ENCODE measurements at places on chromosomes 7 and 10. TPM values are rescaled to one million over a fixed set of nuclear protein-coding genes. Genes with fewer than 3 reads are reported as not detected.
A peak's percentile ranks its signal among the peaks of the same experiment; 100 is the strongest.

DNA sequence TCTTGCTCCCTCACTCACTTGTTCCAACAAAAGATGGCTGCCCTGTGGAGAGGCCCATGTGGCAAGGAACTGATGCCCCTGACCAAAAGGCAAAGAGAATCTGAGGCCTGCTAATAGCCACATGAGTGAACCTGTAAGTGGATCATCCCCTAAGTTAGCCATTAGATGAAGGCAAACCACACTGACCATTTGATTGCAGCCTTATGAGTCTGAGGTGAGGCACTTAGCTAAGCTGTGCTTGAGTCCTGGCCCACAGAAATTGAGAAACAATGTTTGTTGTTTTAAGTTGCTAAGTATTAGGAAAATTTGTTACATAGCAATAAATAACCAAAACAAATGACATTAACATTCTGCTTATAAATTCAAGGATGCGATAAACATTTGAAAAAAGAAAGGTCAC is 100.1 kb upstream of the BET1 start:
- no peak overlapping the region for H3K27ac ChIP-seq
- DNase-seq, result no peak
- no peaks in the 10 kb centered on the region for H3K4me1 ChIP-seq
- peaks cover 8% of the 10 kb centered on the region for H3K36me3 ChIP-seq
- no peaks in the 10 kb centered on the region for H3K27me3 ChIP-seq

- peaks cover 38% of the 10 kb centered on the region for H3K4me1 ChIP-seq
- H3K27ac ChIP-seq, result peak overlapping the region; percentile 88
- H3K27me3 ChIP-seq, result no peaks in the 10 kb centered on the region
- H3K36me3 ChIP-seq, result no peaks in the 10 kb centered on the region
- peak; percentile 57 for DNase-seq
These were observed 312.0 kb downstream of the RNLS start for GRCh38 chr10:88270871-88271713.

DNA sequence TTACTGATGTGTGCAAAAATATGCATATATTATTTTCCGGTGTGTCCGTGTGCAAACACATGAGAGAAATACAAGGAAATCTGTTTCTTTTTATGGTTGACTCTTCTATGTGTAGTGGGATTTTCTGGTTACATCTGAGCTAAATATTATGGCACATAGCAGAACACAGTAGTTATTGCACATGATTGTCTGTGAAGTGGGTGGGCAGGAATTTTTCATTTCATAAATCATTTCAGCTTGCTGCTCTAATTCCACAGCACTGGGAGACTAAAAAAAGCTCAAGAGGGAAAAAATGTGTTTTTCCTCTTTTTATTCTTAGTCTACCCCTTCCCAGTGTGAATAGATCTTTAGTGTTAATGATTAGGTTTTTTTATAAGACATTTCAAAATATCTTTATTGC is 197.9 kb downstream of the MBL2 start:
- peaks cover 44% of the 10 kb centered on the region for H3K4me1 ChIP-seq
- H3K36me3 ChIP-seq, result peaks cover 5% of the 10 kb centered on the region
- no peak for DNase-seq
- H3K27ac ChIP-seq, result no peak overlapping the region
- H3K27me3 ChIP-seq, result no peaks in the 10 kb centered on the region
- H3K4me3 ChIP-seq, result no peak overlapping the region

DNA sequence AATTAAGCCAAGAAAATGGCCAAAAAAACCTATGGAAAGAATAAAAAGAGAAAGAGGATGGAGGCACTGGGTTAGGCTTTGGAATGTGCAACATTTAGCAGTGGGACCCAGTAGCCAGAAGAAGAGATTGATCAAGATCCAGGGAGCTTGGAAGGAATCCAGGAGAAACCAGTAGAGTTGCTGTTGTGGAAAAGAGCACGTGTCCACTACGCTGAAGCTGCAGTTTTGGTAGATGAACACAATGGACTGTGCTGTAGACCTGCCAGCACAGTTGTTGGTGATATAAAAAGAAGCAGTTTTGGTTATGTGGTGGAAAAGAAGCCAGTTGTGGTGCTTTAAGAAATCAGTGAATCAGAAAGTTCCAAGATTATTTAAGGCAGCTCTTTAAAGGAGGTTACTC is 802.2 kb upstream of the POM121L12 start:
- H3K36me3 ChIP-seq, result no peaks in the 10 kb centered on the region
- H3K27ac ChIP-seq, result no peak overlapping the region
- 0 out of 2 replicates have a peak, but pooled peaks cover 2% of the 10 kb centered on the region for H3K27me3 ChIP-seq
- no peak overlapping the region for H3K4me3 ChIP-seq
- no peaks in the 10 kb centered on the region for H3K4me1 ChIP-seq
- no peak for DNase-seq

- H3K27me3 ChIP-seq, result peaks cover 19% of the 10 kb centered on the region
- H3K4me1 ChIP-seq, result peaks cover 8% of the 10 kb centered on the region
- no peak overlapping the region for H3K4me3 ChIP-seq
These were observed 114.0 kb downstream of the WDR37 start for GRCh38 chr10:1169981-1170866.

- H3K4me1 ChIP-seq, result no peaks in the 10 kb centered on the region
- H3K27ac ChIP-seq, result no peak overlapping the region
- no peaks in the 10 kb centered on the region for H3K36me3 ChIP-seq
- DNase-seq, result no peak
These were observed 101.6 kb downstream of the SORBS1 start for GRCh38 chr10:95459446-95460045.

DNA sequence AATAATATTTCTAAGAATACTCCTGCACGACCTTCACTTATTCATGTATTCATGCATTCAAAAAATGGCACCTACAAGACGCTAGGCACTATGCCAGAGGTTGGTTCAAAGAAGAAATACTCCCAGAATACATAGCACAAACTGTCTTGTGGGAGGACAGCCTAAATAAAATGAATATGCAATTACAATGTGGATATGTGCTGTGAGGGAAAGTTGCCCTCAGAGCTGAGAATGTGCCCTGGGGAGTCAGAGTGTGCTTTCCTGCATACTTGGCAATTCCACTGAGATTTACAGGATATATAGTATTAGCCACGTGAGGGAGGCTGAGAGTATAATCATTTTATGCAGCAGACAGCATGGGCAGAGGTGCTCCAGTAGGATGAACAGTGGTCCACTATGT is 872.9 kb downstream of the GRID1 start:
- H3K36me3 ChIP-seq, result no peaks in the 10 kb centered on the region
- H3K4me3 ChIP-seq, result no peak overlapping the region
- H3K27ac ChIP-seq, result no peak overlapping the region
- no peaks in the 10 kb centered on the region for H3K27me3 ChIP-seq
- no peak for DNase-seq
- H3K4me1 ChIP-seq, result no peaks in the 10 kb centered on the region

GRCh38 chr10:71009126-71009525 is 120.8 kb upstream of the PCBD1 start:
- no peak overlapping the region for H3K4me3 ChIP-seq
- no peak overlapping the region for H3K27ac ChIP-seq
- no peak for DNase-seq
- H3K4me1 ChIP-seq, result no peaks in the 10 kb centered on the region
- no peaks in the 10 kb centered on the region for H3K36me3 ChIP-seq

- H3K4me3 ChIP-seq, result no peak overlapping the region
- DNase-seq, result peak; percentile 37
- peaks cover 13% of the 10 kb centered on the region for H3K4me1 ChIP-seq
- H3K27ac ChIP-seq, result peak overlapping the region; percentile 36
- no peaks in the 10 kb centered on the region for H3K27me3 ChIP-seq
These were observed 18.8 kb downstream of the CDC123 start for GRCh38 chr10:12214763-12215218.

- H3K36me3 ChIP-seq, result peaks cover 5% of the 10 kb centered on the region
- H3K27ac ChIP-seq, result no peak overlapping the region
- DNase-seq, result peak; percentile 6
- H3K27me3 ChIP-seq, result peaks cover 1% of the 10 kb centered on the region
- peaks cover 34% of the 10 kb centered on the region for H3K4me1 ChIP-seq
These were observed 31.5 kb downstream of the TCF7L2 start for GRCh38 chr10:112981553-112981952.

DNA sequence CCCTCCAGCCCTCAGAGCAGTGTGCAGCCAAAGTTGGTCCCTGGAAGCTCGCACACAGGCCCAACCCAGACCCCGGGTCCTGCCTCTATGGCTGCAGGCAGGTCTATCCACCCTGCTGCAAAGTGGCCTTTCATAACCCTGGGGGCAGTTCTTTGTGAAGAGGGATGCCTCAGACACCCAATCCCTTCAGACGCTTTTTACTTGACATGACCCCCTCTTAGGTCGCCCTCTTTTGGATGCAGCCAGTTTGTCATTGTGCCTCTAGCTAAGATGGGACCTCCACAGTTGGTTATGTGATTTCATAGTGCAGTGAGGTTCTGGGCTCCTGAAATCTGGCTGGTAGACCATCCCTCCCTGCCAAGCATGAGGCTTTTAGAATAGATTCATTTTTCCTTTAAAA is 27.3 kb downstream of the SMKR1 start:
- H3K4me3 ChIP-seq, result no peak overlapping the region
- H3K27me3 ChIP-seq, result peaks cover 7% of the 10 kb centered on the region
- H3K36me3 ChIP-seq, result no peaks in the 10 kb centered on the region
- no peak overlapping the region for H3K27ac ChIP-seq
- DNase-seq, result no peak

Gene NUP42
- 18.1 TPM for total RNA-seq

Gene HOXA10
- 39.4 TPM for total RNA-seq

Gene FAM25A
- total RNA-seq, result not detected

Gene HACD1
- total RNA-seq, result 130 TPM

Gene RHOBTB1
- 10.0 TPM for total RNA-seq

All from HFFc6 (cell line).